ENCODE measurements at places on chromosomes 7 and 10.

- no peak for DNase-seq
Observed at GRCh38 chr10:117148284-117148683, 10.2 kb upstream of the VAX1 start.

GRCh38 chr10:86062647-86063145 lies 303.9 kb downstream of the GRID1 start:
- no peak for DNase-seq

DNA sequence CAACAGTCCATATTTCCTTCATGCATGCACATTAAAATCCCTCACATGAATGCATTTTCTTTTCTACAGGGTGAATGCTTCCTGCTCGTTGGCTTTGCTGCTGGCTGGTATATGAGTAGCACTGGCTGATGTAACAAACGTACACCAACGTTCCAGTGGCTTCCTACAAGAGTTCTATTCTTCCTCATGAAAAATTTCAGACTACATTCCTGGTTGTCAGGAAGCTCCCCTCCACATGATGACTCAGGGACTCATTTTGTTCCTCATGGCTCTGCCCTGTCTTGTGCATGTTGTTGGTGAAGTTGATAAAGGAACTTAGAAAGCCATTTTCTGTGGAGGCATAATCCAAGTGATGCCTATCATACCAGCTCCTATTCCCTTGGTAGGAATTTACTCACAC lies 470.7 kb upstream of the KLF6 start:
- DNase-seq = no peak

GRCh38 chr7:158343936-158344455 lies 243.6 kb downstream of the PTPRN2 start:
- DNase-seq = no peak

DNA sequence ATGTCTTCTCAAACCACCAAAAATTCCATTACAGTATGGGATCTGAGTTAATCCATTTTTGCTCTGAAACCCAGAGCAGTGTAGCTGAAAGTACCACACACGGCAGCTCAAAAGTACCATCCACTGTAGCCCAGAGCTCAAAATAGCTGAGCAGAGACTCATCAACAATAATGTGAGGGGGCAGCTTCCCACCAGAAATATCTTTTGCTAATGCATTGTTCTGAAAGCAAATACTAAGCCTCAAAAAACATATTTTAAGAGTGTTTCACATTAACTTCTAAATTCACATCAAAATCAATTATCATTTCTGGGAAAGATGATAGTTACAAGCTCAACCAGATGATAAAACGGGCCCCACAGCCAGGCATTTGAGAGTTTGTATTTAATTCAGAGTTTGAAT lies 73.7 kb downstream of the ABLIM1 start:
- no peak for DNase-seq

DNA sequence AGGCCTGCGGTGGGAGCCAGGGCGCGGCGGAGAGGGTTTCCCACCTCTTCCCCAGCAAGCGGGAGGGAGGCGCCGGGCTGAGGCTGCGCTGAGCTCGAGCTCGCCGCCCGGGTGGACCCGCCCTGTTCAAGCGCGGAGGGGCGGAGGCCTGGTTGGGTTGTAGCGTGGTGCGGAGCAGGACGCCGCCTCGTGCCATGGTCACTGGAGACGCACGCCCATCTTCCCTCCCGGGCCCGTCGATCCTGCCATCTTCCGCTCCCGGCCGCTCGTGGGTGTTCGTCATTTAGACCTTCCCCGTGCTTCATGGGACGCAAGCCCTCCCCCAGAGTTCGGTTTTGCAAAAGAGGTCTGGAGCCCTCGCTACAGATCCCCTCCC lies 9.3 kb upstream of the EN2 start:
- DNase-seq = peak; percentile 3

DNA sequence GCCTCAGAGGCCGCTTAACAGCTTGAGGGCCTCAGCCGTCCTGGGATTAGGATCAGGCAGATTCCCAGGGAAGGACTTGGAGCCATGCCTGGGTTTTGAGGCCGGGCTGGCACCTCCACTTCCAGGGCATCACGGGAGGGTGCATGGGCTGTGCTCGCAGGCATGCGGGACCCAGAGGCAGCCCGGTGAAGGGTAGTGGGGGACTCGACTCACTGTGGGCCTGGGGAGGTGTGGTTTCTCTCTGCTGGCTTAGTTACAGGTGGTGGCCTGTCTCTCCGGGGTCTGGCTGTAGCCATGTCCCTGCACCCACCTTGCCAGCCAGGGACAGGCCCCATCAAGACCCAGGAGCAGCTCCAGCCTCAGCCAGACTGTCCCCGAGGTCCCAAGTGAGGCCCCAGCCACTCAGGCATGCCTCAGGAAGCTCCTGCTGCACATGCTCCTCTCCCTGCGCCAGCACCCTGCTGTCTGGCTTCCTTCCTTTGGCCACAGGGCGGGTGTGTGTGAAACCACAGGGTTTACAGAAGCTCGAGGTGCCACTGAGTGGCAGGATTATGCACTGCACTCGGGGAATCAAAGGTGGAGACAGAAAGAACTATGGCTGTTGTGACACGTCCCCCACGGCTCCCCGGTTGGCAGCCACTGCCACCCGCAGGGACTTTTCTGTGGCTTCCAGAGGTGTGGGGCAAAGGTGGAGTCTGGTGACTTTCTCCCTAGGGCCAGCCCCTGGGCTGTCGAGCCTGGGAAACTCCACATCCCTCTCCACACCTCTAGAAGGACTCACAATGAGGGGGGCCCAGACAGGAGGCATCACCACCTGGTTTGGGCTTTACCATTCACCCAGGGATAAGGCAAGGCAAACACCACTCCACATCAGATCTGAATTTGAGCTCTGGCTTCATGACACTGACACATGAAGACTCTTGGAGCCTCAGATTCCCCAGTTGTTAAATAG lies 19.7 kb downstream of the GOLGA7B start:
- DNase-seq = peak; percentile 86

DNA sequence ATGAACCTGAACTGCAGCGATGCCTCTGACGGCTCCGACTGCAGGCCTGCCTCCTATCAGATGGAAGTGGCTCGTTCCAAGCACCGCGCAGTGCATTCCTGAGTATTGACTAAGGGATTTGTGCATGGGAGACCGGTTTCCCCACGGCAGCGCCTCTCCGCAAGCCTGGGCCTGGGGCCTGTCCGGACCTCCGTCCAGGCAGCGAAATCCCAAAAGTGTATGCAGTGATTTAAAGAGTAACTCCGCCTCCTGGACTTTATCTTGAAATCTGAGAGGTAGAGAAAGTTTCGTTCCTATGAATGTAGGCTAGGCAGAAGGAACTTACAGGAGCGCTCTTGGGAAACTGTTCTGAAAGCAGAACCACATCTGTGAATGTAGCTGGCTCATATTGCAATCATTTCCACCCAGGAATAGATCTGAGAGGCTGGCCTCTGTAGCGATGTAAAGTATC lies 106.2 kb upstream of the CELF2 start:
- no peak for DNase-seq

DNA sequence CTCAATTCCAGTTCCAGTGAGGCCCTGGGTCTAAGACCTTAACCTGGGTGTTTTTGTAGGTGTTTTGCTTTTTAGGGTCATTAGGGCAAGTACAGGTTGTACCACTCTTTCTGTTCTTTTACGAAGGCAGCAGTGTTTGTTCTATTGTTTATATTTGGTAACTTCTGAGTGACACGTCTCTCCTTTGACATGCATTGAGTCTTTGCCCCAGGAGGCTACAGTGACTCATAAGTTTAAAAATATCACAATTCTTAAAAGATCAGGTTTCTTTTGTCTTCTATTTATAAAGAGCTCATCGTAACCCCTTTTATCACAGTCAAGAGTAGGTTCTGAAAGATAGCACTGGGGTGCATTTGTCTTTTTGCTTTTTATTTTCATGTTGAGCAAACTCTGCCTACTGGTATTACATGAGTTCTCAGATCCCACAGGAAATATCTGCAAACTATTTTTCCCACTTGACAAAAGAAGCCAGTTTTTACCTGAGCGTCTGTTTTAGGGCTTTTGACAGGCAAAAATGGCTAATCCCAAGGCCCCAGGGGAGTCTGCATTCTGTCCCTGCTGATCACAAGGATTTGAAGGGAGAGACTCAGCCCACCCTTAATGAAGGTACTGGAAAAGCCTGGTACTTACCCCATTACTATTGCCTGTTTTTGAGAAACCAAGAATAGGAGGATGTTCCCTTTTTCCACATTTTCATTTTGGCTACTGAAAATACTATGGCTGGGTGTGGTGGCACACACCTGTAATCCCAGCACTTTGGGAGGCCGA lies 7.9 kb downstream of the NUDT13 start:
- DNase-seq = no peak

- no peak for DNase-seq
Observed at GRCh38 chr10:90779548-90779947, 78.3 kb downstream of the HTR7 start.

- DNase-seq = no peak
Observed at GRCh38 chr10:4082861-4083260, 297.9 kb upstream of the KLF6 start.

GRCh38 chr7:75957021-75957736 lies 37.2 kb downstream of the TMEM120A start:
- peak; percentile 12 for DNase-seq

DNA sequence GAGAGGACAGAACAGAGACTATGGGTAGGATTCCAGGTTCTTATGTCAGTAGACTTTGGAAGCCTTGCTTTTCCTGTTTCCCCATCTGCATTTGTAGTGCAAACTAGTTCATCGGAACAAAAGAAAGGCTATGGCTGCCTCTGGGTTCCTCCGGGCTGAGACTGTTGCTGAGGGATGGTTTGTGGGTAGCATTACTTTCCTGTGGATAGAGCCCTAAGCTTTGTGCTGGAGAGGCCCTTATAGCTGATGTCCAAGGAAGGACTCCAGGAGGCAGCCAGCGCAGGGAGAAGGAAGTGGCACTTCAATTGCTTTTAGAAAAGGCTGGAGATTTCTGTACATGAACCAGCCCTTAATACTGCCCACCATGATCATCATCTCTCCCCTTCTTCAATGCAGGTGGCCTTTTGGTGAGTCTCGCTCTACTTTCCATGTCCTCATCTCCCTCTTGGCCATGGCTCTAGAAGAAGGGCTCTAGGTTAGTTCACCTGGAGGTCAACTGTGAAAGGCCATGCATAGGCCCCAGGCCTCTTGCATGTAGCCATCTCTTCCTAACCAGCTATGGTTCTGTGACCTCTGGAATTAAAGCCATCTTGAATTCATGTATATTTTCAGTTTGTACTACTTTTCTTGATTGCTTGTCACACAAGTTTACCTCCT lies 15.4 kb downstream of the MXI1 start:
- DNase-seq = no peak

Measured in CD8-positive, alpha-beta memory T cell (primary cell).